Neural crest cell (in vitro differentiated cells): ENCODE measurements at places on chromosomes 3 and 15.

DNA sequence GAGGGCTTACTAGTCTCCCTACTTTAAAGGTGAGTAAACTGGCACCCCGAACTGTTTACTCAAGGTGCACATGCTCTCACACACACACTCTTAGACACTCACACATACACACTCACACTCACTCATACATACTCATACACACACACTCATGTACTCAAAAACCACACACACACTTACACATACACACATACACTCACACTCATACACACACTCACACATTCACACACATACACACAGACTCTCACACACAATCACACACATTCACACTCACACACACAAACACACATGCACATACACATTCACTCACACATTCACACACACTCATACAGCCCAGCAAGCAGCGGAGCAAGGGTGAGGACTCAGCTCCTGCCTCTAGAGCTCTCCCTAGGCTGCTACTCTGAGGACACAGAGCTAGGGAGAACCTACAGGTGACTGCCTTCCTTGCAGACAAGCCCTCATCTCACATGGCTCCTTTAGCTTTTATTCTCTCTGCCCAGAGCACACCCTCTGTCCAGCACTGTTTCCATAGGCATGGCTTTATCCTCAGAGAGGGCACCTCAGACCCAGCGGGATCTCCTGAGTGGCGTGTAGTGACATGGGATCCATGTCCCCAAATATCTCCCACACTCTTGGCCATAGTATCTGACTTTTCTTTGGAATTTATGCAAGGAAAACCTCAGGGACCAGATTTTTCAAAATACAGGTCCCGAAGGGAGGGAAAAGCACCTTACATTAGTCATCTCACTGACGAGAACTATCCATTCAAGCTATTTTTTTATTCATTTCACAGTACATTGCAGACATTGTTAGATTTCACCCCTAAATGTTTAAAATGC is 26.2 kb upstream of the ATG7 start:
- no peak for DNase-seq

GRCh38 chr3:155889212-155889611 is 18.8 kb downstream of the GMPS start:
- no peak for DNase-seq

DNA sequence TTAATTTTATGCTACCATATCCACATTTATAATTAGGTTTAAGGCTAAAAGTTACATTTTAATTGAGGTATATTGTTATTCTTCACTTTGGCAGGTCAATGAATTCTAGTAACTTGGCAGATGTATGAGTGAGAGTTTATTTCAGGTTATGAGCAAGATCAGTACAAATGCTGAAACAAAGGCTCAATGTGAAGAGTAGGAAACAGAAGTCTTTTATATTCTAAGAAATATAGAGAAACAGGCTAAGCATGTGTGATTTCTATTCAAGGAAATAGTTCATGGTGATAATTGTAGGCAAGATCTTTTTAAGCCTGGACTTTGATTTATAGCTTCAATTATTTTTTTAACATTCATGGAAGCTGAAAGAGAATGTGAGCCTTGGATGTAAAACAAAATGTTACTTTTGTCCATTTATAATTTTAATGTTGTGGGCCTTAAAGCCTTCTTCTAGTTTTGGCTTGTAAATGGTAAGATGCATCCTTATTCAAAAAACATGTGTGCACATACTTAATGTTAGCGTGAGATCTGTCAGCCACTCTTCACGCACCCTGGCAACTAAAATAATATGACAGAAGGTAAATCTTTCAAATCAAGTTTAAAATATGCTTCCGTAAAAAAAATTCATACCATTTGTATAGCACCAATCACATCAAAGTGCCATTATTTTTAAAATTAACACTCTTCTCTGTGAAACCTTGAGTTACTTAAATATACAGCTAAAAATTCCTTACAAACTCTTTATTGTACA is 22.8 kb upstream of the OSTN start:
- no peak for DNase-seq

DNA sequence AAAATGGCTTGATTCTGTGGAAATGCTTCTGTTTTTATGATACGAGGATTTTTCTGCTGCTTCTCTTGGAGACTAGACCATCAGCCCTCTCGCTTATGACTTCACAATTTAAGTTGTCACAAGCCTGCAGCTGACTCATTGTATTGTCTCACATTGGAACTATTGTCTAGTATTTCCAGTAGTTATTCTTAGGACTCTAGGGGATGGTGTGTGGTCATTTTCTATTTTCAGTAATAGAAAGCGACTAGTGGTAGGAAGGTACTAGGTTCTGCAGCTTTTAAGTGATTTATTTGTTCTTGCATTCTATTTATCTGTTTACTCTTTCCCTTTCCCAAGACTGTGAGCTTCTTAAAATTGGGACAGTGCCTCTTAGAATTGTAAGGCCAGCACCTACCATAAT is 66.3 kb upstream of the CRTC3 start:
- DNase-seq = no peak

- no peak for DNase-seq
Measured at GRCh38 chr15:68176601-68177000, 28.5 kb downstream of the CALML4 start.

DNA sequence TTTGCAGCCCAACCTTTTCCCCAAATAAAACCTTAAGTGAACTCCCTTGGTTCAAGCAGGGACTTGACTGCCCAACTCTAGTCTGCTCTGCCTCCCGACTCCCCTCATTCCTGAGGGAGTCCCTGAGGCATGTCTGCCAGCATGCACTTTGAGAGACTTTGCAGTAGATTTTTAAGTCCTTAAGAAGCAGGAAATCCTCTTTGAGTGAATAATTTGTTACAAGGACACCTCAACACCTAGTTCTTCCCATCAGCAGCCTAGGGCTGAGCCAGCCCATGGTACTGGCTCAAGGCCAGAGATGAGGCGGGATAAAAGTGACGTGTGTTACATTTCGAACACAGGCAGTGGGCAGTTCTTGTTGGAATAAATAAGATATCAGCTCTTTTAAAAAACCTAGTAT is 204.3 kb upstream of the SLC2A2 start:
- DNase-seq = no peak

- no peak for DNase-seq
Measured at GRCh38 chr15:32994810-32995424, 199.6 kb downstream of the FMN1 start.

DNA sequence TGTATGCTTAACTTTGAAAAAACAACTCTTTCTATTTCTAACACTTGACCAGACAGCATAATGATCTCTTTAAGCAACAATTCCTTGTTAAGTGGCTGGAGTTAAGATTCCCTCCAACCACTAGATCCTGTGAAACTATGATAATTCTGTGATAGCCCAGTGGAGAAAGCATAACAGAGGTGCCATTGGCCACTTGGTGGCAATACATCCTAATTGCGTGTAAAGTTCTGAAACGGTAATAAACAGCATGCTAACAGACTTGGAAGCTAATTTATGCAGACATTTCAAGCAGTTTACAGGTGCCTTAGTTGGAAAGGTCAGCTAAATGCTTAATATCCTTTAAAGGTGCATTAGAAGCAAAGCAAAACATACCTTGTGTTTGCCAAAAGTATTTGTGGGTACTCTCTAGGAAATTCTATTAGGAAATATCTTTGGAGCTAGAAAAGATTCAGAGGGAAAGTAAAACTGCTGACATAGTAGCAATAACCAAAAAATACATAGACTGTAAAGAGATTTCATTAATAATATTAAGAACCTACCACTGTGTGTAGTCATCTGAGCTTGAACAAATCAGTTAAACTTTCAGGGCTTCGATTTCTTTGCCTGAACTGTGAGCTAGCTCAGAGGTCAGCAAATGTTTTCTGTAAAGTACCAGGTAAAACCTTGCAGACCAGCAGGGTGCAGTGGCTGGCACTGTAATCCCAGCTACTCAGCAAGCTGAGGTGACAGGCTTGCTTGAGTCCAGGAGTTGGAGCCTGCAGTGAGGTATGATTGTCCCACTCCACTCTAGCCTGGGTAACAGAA is 19.0 kb upstream of the CSTA start:
- no peak for DNase-seq

GRCh38 chr3:100717063-100717462 is 7.8 kb downstream of the TFG start:
- DNase-seq = no peak

DNA sequence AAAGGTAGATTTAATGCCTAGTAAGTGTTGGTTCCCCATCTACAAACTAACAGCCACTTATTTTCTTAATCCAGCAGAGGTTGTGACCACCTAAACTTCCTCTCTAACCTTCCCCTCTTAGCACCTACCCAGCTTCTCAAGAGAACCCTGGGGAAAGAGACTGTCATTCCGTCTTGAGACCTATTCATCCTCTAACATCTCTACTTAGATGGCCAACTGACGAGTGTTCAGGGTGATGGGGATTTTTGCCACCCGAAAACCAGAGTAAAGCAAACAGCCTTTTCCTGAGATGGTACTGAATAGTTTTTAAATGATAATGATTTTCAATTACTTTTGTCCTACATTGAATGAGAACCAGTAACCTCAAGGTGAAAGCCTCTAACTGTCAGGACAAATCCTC is 9.3 kb upstream of the GBE1 start:
- DNase-seq = no peak

- DNase-seq = no peak
Measured at GRCh38 chr15:34993412-34993811, 5.3 kb upstream of the ZNF770 start.

GRCh38 chr15:91921188-91921842 is 67.8 kb downstream of the SLCO3A1 start:
- no peak for DNase-seq

DNA sequence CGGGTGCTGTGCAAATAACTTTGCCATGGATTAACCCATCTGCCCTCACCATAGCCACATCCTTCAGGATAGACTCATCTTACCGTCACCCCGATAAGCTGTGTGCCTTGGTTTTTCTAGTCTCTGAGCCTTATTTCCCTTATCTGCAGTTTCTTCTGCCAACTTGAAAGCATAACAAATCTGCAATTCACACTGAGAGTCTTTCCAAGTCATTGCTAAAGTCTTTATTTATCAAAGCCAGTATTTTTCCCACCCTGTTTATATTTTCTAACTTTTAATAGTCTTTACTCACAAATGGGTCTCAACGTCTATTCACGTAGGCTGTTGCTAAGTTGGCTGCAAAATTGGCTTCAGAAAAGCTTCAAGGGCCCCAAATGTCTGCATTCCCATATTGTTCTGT is 61.6 kb upstream of the SUCLG2 start:
- no peak for DNase-seq

DNA sequence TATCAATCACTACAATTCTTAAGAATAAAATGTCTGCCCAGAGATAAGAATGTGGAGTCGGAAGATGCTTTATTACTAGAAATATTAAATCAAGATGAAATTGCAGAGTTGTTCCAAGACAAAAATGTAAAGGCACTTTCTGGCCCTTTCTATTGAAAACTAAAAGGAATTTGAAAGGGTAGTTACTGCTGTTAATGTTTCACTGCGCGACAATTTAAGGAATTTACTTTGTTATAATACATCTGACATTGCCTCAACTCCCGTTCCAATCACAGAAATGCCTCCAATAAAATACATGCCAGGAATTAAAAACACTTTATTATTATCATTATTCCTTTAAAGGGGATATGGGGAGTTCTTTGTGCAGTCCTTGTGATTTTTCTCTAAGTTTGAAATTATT is 26.4 kb downstream of the RSL24D1 start:
- no peak for DNase-seq

DNA sequence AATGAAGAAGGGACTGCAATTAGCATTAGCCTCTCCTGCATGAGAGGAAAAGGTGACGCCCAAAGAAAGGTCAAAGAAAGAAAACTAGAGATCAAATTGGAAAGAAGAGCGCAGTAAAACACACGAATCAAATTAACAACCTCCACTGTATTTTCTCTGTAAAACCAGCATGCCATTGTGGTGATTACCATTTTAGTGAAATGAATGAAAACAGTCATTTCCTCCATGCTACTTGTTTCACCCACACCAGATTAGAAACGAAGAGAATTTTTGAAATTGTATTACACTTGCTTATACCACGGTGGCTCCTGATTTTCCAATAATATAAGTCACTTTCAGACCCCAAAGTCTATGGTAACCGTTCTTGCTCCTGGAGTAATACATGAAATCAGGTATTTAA is 71.6 kb downstream of the SUMF1 start:
- no peak for DNase-seq

GRCh38 chr3:31249545-31249944 is 283.2 kb upstream of the STT3B start:
- no peak for DNase-seq

GRCh38 chr3:173371848-173372487 is 25.6 kb upstream of the NLGN1 start:
- peak; percentile 29 for DNase-seq

- no peak for DNase-seq
Measured at GRCh38 chr3:4776399-4776979, 202.7 kb upstream of the BHLHE40 start.

- DNase-seq = no peak
Measured at GRCh38 chr15:91508633-91509032, 344.9 kb upstream of the SLCO3A1 start.

GRCh38 chr3:139940622-139941021 is 5.6 kb downstream of the CLSTN2 start:
- DNase-seq = no peak

DNA sequence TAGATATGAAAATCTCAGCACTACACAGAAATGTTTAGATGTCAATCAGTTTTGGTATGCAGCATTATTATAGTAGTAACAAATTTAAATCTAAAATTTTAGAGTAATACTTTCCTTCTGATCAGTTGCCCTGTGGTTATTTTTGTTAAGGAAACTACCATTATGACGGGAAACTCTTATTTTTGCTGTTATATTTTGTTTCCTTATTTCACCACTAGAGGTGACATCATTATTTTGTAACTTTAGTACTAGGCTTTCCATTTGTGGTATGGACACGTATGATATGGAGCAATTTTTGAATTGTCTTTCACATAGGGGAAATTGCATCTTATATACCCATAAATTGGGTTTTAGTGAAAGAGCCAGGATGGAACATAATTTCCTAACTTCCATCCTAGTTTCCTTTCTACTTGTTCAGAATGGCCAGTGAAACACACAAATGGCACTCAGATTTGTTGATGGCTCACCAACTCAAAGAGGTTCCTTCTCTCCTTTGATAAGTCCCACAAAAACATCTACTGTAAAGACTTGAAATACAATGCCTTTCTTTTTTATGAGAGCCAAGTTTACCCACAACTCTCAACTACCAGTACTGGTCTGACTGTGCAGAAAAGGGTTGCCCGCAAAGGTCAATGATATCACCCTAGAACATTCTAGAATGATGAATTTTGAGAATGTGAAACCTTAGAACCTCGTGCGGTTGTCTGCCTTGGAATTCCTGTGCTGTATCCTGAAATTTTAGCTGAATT is 19.4 kb upstream of the PPP4R2 start:
- no peak for DNase-seq
